ENCODE measurements at places on chromosomes 6 and 20.

- no peak overlapping the region for H3K4me3 ChIP-seq
- H3K4me1 ChIP-seq: no peaks in the 10 kb centered on the region
- H3K36me3 ChIP-seq: no peaks in the 10 kb centered on the region
- H3K27ac ChIP-seq: no peak overlapping the region
These were observed 372.0 kb downstream of the PLCB1 start for GRCh38 chr20:8504030-8504429.

- no peaks in the 10 kb centered on the region for H3K4me1 ChIP-seq
- no peaks in the 10 kb centered on the region for H3K27me3 ChIP-seq
- H3K36me3 ChIP-seq: no peaks in the 10 kb centered on the region
- H3K4me3 ChIP-seq: no peak overlapping the region
These were observed 49.4 kb upstream of the FYN start for GRCh38 chr6:111922454-111923297.

DNA sequence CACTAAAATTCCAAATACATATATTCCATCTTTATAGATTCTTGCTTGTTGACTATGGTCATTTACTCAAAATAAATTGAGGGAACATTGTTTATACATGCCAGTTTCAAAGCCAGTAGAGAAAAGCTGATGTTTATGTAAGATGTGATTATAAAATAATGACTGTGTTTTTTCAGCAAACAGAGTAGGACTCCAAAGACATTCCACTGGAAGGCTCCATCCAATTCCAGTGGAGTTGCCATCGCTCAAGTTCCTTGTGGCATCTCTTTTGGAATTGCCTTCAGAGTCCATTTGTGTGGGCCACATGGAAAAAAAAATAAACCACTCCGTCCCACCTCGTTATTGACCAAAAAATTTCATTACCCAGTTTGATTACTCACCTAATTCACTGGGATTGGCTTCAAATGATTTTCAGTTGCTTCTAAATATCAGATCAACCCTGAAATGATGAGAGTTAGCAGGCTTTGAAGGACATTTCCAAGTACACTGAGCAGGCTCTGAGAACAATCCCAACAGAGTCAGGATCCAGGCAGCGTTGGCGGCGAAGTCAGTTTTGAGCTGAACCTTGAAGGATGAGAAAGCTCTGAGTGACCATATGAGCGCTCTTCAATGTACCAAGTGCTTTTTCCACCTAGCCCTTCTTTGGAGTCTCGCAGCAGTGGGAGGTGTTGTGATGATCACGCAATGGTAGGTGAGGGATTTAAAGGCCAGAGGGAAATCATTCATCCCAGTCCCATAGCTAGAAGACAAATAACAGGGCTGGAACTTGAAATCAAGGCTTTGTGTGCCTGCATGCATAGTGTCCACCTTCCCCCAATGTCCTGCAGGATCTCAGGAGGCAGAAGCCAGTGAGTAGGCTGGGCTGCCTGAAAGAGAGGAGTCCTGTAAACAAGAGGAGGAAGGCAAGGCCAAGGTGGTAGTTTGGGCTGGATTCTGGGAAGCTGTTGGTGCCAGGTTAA lies 281.7 kb downstream of the CDC5L start:
- H3K27ac ChIP-seq: no peak overlapping the region
- H3K4me1 ChIP-seq: peaks cover 6% of the 10 kb centered on the region
- H3K36me3 ChIP-seq: no peaks in the 10 kb centered on the region
- no peaks in the 10 kb centered on the region for H3K27me3 ChIP-seq
- no peak for DNase-seq

GRCh38 chr6:4185419-4185818 lies 50.0 kb upstream of the ECI2 start:
- no peaks in the 10 kb centered on the region for H3K36me3 ChIP-seq
- no peaks in the 10 kb centered on the region for H3K4me1 ChIP-seq
- DNase-seq: no peak
- no peak overlapping the region for H3K4me3 ChIP-seq

Data from heart left ventricle (tissue), 16 donors.